Non-pigmented ciliary epithelial cell (primary cell): ENCODE measurements at places on chromosomes 16 and 17.

GRCh38 chr17:7811251-7811650 lies 22.8 kb upstream of the KDM6B start:
- DNase-seq, result no peak

DNA sequence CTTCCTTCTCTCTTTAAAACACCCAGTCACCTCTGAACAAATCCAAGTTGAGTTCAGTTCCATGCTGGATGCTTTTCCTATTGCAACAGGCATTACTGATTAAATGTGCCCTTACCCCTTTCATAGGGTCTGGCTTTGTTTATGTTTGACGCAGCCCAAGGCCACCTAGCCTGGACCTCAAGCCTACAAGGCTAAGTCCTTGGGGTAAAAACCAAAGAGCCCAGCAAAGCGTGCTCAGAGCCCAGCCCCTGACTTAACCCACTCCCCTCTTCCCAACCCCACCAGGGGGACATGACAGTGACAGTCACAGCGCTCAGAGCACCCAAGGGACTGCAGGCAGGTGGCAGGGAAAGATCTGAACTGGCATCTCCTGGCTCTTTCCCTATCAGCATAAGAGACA lies 200.6 kb downstream of the XYLT1 start:
- no peak for DNase-seq

DNA sequence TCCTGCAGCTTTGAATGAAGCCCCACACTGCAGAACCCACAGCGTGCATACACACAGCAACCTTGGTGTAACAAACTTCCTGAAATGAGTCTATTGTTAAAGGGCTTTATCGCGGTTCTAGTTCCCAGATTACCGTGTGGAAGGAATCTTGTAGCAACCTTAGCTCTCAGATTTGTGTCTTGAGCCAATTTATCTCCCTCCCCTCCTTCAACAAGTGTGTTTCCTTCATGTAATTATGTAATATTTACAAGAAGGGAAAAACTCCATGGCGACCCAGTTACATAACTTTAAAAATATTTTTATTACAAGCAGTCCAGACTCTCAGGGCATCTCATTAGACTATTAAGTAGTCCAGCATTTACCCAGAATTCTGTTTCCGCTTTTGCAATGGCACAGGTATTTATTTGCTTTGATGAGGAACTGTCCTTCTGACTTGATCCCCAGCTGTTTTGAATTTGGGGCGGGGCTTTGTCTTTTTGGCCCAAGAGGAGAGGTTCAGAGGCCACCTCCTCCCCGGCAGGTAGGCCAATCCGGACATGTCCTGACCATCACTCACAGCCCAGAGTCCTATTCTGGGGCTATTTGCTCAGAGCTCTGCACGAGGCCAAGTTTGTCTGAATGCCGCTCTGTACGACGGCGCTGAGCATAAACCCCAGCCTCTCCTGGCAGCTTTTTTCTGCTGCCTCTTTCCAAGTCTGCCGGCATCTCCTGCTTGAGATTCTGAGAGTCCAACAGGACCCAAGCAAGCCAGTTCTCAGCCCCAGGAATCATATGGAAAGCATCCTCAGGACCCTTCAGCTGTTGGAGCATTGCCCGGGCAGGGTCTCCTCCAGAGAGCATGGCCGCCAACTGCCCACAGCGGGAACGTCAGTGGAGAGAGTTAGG lies 35.6 kb downstream of the CLEC16A start:
- DNase-seq, result no peak

DNA sequence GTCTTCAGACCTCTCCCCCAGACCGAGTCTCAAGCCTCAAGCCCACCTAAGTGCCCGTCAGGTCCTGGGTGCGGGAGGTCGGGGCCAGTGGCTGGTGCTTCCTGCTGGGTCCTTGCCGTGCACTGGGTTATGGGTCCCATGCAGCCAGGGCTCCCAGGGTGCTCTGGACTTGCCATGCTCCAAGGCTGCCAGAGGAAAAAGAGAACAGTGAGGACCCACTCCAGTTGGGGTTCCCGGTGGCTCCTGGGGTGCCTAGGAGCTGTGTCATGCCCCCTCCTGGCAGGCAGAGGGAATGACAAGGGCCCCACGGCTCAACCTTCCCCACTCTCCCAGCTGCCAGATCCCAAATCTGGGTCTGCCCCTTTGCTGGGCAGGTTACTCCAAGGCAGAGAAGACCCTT lies 3.8 kb downstream of the SNX20 start:
- no peak for DNase-seq

GRCh38 chr17:3799181-3799945 lies 1.6 kb downstream of the ITGAE start:
- DNase-seq, result no peak

DNA sequence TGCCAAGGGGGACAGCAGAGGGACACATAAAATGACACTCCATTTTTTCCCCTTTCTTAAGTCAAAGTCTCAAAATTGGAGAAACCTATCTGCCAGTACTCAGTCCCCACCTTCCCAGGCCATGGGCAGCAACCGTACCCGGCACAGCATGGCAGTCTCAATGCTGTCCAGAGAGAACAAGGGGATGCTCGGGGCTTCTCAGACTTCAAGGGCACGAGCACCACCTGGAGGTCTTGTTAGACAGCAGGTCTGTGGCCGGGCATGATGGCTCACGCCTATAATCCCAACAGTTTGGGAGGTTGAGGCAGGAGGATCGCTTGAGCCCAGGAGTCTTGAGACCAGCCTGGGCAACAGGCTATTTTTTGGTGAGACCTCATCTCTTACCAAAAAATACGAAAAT lies 3.2 kb downstream of the DNAH17 start:
- DNase-seq, result no peak

- DNase-seq, result no peak
Observed at GRCh38 chr17:80829166-80829813, 162.4 kb upstream of the CHMP6 start.
